ENCODE measurements at places on chromosomes 13 and 19.

GRCh38 chr13:33884531-33885220 lies 66.7 kb downstream of the RFC3 start:
- no peak for DNase-seq

DNA sequence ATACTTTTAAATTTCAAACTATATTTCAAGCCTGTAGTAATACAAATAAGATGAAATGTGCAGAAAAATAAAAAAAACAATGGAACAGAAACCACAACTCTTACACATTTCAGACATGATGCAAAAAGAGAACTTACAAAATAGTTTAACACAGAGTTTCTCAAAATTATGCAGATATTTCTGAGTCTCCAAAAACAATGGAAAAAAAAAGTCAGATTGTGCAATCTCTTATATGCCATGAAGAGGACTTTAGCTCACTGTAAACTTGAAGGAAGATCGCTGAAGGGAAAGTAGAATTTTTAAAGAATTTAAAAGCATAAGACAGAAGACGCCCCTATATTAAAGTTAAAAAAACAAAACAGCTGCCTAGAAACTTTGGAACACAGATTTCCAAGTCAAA lies 20.4 kb downstream of the ZNF708 start:
- no peak for DNase-seq

GRCh38 chr19:17946965-17947784 lies 14.4 kb downstream of the CCDC124 start:
- no peak for DNase-seq

DNA sequence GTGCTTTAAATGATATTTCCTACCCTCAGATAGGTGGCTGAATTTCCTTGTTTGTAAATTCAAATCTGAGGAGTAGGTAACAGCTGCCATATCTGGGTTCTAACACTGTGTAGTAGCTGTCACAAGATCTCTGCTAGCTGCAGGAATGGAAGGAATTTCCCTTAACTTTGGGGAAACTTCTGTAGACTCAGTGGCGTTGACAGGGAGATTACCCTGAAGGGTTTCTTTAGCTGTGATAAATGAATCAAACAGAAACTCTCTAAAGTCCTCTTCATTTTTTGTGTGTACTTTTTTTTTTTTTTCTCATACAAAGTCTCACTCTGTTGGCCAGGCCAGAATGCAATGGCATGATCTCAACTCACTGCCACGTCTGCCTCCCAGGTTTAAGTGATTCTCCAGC lies 5.3 kb upstream of the EPSTI1 start:
- DNase-seq = no peak

GRCh38 chr13:23637829-23638228 lies 67.6 kb downstream of the TNFRSF19 start:
- DNase-seq = no peak

GRCh38 chr19:51727349-51727880 lies 3.6 kb upstream of the HAS1 start:
- no peak for DNase-seq

DNA sequence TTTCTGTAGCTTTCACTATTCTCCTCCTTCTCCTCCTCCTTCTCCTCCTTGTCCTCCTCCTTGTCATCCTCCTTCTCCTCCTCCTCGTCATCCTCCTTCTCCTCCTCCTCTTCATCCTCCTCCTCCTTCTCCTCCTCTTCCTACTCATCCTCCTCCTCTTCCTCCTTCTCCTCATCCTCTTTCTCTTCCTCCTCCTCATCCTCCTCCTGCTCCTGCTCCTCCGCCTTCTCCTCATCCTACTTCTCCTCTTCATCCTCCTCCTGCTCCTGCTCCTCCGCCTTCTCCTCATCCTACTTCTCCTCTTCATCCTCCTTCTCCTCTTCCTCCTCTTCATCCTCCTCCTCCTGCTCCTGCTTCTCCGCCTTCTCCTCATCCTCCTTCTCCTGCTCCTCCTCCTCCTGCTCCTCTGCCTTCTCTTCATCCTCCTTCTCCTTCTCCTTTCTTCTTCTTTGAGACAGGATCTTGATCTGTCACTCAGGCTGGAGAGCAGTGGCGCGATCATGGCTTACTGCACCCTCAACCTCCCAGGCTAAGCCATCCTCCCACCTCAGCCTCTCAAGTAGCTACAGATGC lies 36.3 kb downstream of the TRPM4 start:
- no peak for DNase-seq

DNA sequence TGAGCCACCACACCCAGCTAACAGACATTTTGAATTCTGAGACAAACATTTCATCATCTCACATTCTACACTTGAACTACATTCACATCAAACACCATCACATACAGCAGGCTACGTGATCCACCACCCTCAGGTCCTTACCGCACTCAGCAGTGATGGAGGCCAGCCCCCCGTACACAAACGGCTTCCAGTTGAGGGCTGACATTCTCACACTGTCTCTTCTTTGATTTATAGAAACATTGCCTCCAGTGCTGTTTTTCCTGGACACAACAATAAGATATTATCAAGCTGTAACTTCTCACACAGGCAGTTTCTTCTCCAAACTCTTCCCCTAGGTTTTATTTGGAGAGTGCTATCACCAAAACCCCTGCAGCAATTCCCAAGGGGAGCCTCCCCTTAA lies 7.0 kb downstream of the SLC25A30 start:
- DNase-seq = no peak

- no peak for DNase-seq
These were observed 8.5 kb upstream of the PROZ start for GRCh38 chr13:113149711-113150549.

- no peak for DNase-seq
These were observed 12.4 kb upstream of the GRWD1 start for GRCh38 chr19:48433337-48433736.

GRCh38 chr13:45362939-45363338 lies 22.0 kb upstream of the TPT1 start:
- DNase-seq = no peak

GRCh38 chr13:99206873-99207272 lies 6.2 kb downstream of the UBAC2 start:
- no peak for DNase-seq

DNA sequence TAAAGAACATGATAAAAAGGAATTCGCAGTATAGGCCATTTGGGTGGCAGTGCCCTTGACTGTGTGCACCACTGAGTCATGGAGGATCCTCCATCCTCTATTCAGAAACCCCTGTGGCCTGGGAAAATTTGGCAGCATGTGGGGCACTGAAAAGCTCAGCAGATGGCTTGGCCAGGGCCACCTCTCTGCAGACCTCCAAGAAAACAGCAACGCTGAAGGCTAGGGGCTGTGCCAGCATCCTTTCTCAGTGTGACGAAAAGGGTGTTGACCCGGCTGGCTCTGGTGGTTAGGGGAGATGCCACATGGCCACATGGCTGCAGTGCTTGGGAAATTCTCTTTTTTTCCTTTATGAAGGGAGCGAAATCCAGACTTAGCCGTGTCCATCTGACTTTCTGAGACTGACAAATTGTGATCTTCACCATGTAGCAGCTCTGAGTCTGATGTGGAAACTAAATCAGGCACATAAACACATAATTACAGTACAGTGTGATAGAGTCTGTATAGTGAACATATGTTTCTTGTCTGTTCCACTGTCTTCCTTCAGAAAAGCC lies 178.0 kb downstream of the KCTD12 start:
- no peak for DNase-seq

Measured in stimulated activated CD4-positive, alpha-beta T cell treated with anti-CD3 and anti-CD28 coated beads, Interleukin-12 subunit alpha, Interleukin-12 subunit beta, amount 100 ng/mL, for 24 hours (primary cell).